Activated T-cell treated with anti-CD3 and anti-CD28 coated beads, Interleukin-2, amount 50 U/mL, for 72 hours (primary cell): ENCODE measurements at places on chromosomes 4 and X.
A peak's percentile ranks its signal among the peaks of the same experiment; 100 is the strongest.

DNA sequence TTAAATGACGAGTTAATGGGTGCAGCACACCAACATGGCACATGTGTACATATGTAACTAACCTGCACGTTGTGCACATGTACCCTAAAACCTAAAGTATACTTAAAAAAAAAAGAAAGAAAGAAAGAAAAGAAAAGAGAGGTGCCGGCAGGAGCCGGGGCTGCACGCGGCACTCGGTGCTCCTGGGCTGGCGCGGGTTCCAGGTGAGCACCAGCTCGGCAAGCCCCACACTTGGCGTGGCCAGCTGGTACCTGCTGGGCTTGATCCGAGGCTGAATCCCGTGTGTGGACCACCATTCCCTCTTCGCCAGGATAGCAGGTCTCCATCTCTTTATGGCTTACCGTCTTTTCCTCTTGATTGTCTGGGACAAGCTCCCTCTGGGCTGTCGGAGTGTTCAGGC is 17.9 kb upstream of the HERC6 start:
- DNase-seq = no peak

GRCh38 chrX:38206036-38206435 is 14.6 kb downstream of the SRPX start:
- DNase-seq = no peak

- DNase-seq = no peak
Measured at GRCh38 chr4:185343726-185344581, 51.8 kb downstream of the LRP2BP start.

DNA sequence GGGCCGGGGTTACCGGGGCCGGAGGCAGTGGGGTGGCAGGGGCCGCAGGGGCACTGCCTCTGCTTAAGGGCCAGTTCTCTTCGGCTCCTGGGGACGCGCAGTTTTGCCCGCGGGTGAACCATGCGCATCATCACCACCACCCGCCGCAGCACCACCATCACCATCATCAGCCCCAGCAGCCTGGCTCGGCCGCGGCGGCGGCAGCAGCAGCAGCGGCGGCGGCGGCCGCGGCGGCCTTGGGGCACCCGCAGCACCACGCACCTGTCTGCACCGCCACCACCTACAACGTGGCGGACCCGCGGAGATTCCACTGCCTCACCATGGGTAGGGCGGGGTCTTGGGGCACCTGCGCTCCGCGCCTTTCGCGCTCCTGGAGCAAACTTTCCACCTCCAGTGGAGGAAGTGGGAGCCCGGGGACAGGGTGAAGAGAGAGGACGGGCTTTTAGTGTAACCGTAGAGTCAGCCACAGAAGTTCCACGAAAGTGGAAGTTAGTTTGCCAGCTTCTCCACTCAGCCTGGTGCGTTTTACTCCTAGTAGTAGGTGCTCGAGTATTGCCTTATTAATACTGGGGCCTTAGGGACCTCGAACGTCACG is 729 bp downstream of the GSX2 start:
- DNase-seq = peak; percentile 21
